ENCODE measurements at places on chromosomes 12 and 14.

GRCh38 chr12:7035463-7035862 lies 17.2 kb upstream of the LPCAT3 start:
- DNase-seq, result no peak

GRCh38 chr14:60863249-60863648 lies 117.6 kb downstream of the TRMT5 start:
- DNase-seq, result no peak

DNA sequence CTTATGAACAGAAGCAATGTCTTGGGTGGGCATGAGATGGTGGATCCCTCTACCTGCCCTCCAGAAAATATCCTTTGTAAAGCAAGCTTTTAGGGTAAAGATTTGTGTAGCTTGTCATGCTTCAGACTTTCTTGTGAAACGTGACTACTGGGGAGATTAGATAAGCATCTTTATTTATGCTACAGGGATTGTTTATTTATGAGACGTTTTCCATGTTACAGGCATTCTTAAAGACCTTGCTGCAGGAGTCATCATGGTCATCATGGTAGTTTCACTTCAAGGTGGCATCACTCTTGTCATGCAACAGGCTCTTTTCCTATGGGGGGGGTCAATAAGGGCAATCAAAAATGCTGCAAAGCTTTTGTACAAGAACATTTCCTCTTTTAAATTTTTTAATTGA lies 8.2 kb upstream of the MIS18BP1 start:
- DNase-seq, result no peak

- DNase-seq, result no peak
Measured at GRCh38 chr14:38592764-38593442, 337.0 kb upstream of the CLEC14A start.

GRCh38 chr14:52961060-52961639 lies 10.3 kb upstream of the FERMT2 start:
- DNase-seq, result no peak

DNA sequence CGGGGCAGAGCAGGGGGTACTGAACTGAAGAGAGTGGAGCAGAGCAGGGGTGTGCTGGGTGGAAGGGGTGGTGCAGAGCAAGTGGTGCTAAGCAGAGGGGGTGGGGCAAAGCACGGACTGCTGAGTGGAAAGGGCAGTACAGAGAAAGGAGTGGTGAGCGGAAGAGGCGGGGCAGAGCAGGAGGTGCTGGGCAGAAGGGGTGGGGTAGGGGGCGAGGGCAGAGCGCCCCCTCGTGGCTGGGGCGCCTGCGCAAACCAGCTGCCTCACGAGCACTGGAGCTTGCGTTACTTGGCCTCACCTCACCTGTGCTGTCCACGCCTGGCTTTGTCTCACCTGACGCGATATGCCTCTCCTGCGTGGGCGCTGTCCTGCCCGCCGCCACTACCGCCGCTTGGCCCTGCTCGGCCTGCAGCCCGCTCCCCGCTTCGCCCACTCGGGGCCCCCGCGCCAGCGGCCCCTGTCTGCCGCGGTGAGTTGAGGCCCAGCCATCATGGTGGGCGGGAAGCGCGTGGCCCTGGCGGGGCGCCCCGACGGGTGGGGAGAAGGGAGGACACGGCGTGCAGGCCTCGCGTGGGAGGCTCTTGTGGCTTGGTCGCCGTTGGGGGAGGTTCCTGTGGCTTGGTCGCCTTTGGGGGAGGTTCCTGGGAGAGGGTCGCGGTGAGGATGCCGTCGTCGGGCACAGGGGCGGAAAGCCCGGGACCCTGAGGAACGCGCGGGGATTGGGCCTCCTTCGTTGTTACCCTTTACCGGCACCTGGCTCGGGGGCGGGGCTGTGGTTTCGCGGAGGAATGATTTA lies at the start of gene COX8C:
TSS of gene COX8C (plus strand) at position 257 of the 796 bp plus-strand sequence. CDS start at position 344, 87 bp downstream.
- no peak for DNase-seq

DNA sequence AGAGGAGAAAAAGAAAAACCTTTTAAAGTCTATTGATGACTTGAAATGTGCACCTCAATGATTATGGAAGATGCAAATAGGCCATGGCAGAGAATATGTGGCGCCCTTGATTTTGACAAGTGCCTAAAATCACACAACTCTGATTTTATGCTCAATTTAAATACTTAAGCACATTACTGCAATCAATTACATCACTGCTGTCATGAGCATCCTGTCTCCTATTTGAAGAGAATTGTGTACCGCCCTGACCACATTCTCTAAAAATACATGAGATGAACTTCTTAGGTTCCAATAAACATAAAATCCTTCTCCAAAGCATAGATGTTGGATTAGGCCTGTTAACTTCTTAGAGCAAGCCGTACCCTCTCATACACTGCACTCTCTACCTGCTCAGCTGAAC lies 1.6 kb downstream of the TXNDC16 start:
- DNase-seq, result no peak

- DNase-seq, result no peak
Measured at GRCh38 chr12:826331-826730, 74.0 kb downstream of the WNK1 start.

GRCh38 chr14:90871605-90872233 lies 55.5 kb upstream of the TTC7B start:
- DNase-seq, result no peak

- no peak for DNase-seq
Measured at GRCh38 chr14:88063811-88064210, 58.9 kb downstream of the GPR65 start.

DNA sequence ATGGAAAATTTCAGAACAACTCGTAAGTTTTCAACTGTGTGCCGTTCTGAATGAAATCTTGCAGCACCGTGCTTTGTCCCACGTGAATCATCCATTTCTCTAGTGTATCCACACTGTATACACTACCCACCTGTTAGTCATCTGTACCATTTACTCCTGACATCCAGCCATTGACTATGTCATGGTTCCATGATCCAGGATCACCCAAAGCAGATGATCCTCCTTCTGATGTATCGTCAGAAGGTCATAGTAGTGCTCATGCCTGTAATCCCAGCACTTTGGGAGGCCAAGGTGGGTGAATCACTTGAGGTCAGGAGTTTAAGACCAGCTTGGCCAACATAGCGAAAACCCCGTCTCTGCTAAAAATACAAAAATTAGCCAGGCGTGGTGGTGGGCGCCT lies 122.9 kb downstream of the PPHLN1 start:
- no peak for DNase-seq

GRCh38 chr14:55624913-55625312 lies 44.9 kb downstream of the KTN1 start:
- DNase-seq, result no peak
